ENCODE measurements at places on chromosomes 3 and 15. TPM values are rescaled to one million over a fixed set of nuclear protein-coding genes. Genes with fewer than 3 reads are reported as not detected.
A peak's percentile ranks its signal among the peaks of the same experiment; 100 is the strongest.

LCMT2 gene
- total RNA-seq, result 4.6 TPM

BCHE gene
- 87.4 TPM for total RNA-seq

TLR9 gene
- 0.55 TPM for total RNA-seq

SEC22C gene
- 62.0 TPM for total RNA-seq

DNA sequence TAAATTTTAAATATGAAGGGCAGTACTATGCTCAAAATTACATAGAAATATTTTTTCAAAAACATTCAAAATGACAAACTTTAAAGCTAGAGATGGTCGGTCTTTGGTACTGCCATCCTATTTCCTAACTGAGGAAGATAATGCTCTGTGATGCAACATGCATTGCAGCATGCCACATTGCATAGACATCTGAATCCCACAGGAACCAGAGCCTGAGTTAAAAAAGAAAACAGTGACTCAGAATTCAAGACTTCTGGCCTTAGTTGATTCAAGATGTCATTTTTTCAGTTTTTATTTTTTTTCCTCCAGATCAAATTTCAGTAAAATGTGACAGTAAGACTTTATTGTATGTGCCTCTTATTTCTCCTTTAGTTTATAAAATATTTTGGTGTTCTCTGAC, 33.1 kb downstream of the TP63 start:
- no peak overlapping the region for H3K4me3 ChIP-seq
- no peaks in the 10 kb centered on the region for H3K27me3 ChIP-seq
- H3K4me1 ChIP-seq, result no peaks in the 10 kb centered on the region
- DNase-seq, result no peak
- H3K36me3 ChIP-seq, result no peaks in the 10 kb centered on the region

DNA sequence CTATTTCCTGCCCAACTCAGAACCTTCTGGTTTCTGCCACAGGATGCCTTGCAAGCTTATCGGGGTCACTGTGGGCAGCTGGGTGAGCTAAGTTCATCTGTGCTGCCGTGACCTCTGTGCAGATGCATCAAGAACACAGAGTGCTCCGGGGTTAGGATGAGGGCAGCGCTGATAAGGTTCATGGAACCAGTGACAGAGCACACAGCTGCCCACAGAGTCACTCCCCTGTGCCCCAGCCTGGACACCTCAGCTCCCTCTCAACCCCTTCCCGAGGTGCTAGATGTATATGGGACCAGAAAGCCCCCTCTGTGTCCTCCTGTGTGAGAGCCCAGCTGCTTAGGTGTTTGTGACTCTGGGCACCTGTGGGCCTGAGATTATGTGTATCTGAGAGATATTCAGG, 15.8 kb upstream of the ALAS1 start:
- no peak overlapping the region for H3K4me3 ChIP-seq
- no peak overlapping the region for H3K27ac ChIP-seq
- no peaks in the 10 kb centered on the region for H3K36me3 ChIP-seq
- no peaks in the 10 kb centered on the region for H3K27me3 ChIP-seq
- no peak for DNase-seq

DNA sequence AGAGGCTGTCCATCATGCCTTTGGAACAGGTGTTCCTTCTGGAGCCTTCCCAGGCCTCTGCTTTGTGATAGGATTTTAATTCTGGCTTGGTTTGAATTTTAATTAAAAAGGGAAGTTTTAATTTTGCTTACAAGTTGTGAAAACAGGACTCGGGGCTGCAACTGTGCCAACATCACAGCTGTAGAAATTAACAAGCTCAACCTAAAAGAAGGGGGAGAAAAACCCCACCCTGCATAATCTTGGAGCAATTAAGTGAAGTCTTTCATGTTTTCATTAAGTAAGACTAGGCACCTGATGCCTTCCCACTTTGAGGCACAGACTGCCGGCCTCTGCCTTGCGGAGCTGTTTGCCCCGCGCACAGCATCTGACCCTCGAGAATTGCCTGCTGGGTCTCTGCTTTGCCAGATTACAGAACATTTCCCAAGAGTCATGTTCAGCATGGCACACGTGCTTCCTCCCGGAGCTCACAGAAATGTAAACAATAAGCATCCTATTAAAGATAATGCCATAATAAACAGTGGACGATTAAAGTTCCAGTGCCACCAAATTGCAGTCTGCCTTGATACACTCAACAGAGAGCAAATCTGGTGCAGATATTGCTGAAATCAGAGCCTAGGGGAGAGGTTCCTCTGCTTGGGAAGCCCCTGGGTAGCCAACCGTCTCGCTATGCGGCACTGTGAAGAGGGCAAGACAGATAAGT, 364.2 kb downstream of the LRTM1 start:
- H3K27me3 ChIP-seq, result no peaks in the 10 kb centered on the region
- no peaks in the 10 kb centered on the region for H3K36me3 ChIP-seq
- DNase-seq, result no peak
- H3K4me3 ChIP-seq, result no peak overlapping the region
- H3K27ac ChIP-seq, result no peak overlapping the region

- H3K27me3 ChIP-seq, result no peaks in the 10 kb centered on the region
- H3K4me3 ChIP-seq, result peak within 1 kb of the TSS; percentile 94
- peaks cover 44% of the 10 kb centered on the region for H3K4me1 ChIP-seq
- DNase-seq, result peak; percentile 91
Measured at GRCh38 chr3:179322286-179323196, at the start of gene ZNF639. Gene ZNF639 (plus strand): TSS chr3:179323031. CDS start chr3:179328294, 5,263 bp downstream.

Data from sigmoid colon (tissue), 7 donors.